ENCODE measurements at places on chromosomes 4 and X. TPM values are rescaled to one million over a fixed set of nuclear protein-coding genes. Genes with fewer than 3 reads are reported as not detected.

Gene NEUROG2
- total RNA-seq: not detected

Gene MAB21L2
- not detected for total RNA-seq

DNA sequence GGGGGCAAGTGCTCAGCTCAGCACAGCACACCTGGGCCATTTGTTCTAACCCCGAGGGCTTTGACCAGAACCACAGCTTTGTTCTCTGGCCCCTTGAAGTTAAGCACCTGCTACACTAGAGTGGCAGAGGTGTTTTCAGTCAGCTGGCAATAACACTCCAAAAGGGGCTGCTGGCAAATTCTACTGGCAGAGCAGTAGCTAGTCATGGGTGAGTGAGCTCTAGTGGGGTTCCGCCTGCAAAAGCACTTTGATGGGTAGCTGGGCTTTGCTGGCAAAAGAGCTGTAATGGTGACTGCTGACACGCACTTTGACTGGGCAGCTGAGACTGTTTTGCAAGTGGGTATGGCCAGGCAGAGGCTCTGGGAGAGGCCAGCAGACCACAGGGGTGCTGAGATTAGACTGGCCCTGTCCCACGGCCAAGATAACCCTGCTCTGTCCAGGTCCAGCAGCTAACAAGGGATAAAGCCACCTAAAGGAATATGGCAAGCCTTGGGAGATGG, 65.2 kb upstream of the TENT5D start:
- no peak for DNase-seq

Gene RHOXF1
- total RNA-seq: not detected

DNA sequence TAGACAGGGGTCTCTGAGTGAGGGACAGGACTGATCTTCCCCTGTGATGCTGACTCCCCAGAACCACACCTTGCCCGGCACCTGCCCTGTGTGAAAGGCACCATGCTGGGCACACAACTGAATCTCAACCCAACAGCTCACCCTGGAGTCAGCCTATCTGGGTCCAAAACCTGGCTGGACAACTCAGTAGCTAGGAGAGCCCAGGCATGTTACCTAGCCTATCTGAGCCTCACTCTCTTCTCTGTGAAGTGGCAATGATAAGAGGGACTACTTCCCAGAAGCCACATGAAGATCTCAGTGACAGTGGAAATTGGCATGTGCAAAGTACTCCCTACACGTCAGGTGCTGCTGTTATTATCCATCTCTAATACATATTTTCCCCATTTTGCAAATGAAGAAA, 44.8 kb upstream of the PPP2R2C start:
- DNase-seq: no peak

Gene RENBP
- total RNA-seq: 6.2 TPM
